ENCODE measurements at places on chromosomes 4 and X.

GRCh38 chrX:39439906-39440798 lies 638.9 kb downstream of the MID1IP1 start:
- H3K27me3 ChIP-seq = no peaks in the 10 kb centered on the region
- no peaks in the 10 kb centered on the region for H3K36me3 ChIP-seq
- DNase-seq = no peak
- peaks cover 20% of the 10 kb centered on the region for H3K4me1 ChIP-seq

- H3K27ac ChIP-seq = no peak overlapping the region
- no peaks in the 10 kb centered on the region for H3K4me1 ChIP-seq
- DNase-seq = no peak
- H3K27me3 ChIP-seq = no peaks in the 10 kb centered on the region
Observed at GRCh38 chr4:14915018-14915417, 87.3 kb upstream of the CPEB2 start.

DNA sequence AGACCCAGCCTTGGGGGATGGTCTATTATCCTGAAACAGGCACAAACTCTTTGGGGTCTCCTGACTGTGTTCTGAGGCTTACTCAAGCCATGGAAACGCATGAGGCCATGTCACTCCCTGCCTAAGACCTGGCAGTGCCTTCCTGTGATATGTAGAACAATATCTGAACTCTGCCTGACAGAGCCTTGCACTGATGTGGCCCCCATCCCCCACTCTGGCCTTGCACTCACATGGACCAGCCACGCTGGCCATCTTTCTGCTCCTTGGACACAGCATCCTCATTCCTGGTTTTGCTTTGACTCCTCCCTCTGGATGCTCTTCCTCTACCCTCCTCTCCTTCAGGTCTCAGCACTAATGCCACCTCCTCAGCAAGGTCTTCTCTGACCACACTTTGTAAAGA lies 100.2 kb downstream of the SCD5 start:
- H3K4me3 ChIP-seq = no peak overlapping the region
- no peak overlapping the region for H3K27ac ChIP-seq

GRCh38 chrX:338836-339400 lies 20.3 kb upstream of the GTPBP6 start:
- H3K4me1 ChIP-seq = no peaks in the 10 kb centered on the region
- no peak for DNase-seq
- no peaks in the 10 kb centered on the region for H3K27me3 ChIP-seq

DNA sequence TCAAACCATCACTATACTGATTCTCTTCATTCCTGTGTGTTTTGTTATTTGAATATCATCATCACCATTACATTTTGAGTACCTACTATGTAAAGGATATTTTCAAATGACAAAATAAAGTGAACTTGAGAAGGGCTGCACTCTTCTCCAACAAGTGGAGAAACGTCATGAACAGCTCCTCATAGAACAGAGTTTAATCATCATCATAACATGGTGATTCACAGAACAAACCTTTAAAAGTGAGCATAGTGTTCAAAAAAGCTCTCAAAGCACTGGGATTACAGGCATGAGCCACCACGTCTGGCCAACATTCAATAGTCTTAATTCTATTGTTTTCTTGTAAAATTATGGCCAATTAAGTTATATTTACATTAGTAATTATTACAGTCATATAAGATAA lies 993.9 kb downstream of the PDHA2 start:
- no peak overlapping the region for H3K4me3 ChIP-seq
- H3K27me3 ChIP-seq = no peaks in the 10 kb centered on the region
- H3K36me3 ChIP-seq = no peaks in the 10 kb centered on the region
- no peak for DNase-seq
